Subcutaneous adipose tissue (tissue), 4 donors: ENCODE measurements at places on chromosomes 5 and 9. TPM values are rescaled to one million over a fixed set of nuclear protein-coding genes. Genes with fewer than 3 reads are reported as not detected.

ENTREP1 gene
- total RNA-seq = 7.5 TPM

AGXT2 gene
- not detected for total RNA-seq

FST gene
- total RNA-seq = 14.3 TPM

SELENOP gene
- total RNA-seq = 602 TPM

RGS14 gene
- total RNA-seq = 16.4 TPM

TTC1 gene
- 46.0 TPM for total RNA-seq

SHOC1 gene
- not detected for total RNA-seq

OR1Q1 gene
- total RNA-seq = not detected

HTR1A gene
- not detected for total RNA-seq

NTRK2 gene
- 76.5 TPM for total RNA-seq

ZFR gene
- total RNA-seq = 142 TPM

LCN15 gene
- not detected for total RNA-seq

APBA1 gene
- 3.9 TPM for total RNA-seq

JADE2 gene
- total RNA-seq = 87.4 TPM

ROR2 gene
- total RNA-seq = 1.7 TPM

MZB1 gene
- not detected for total RNA-seq

SSBP2 gene
- total RNA-seq = 75.5 TPM

GNA14 gene
- total RNA-seq = 1.9 TPM

FYB1 gene
- 25.1 TPM for total RNA-seq

OTP gene
- total RNA-seq = not detected

IL13 gene
- total RNA-seq = 0.66 TPM

PCDHGA3 gene
- 1.9 TPM for total RNA-seq

SPINK4 gene
- not detected for total RNA-seq

OTULIN gene
- total RNA-seq = 35.9 TPM

MROH2B gene
- not detected for total RNA-seq

KLF9 gene
- total RNA-seq = 184 TPM

SAXO1 gene
- total RNA-seq = not detected

BSPRY gene
- total RNA-seq = 0.66 TPM

ANKRD31 gene
- 0.38 TPM for total RNA-seq

HAVCR1 gene
- 1.9 TPM for total RNA-seq

CARTPT gene
- total RNA-seq = not detected

PCDHB4 gene
- total RNA-seq = 2.0 TPM
